ENCODE measurements at places on chromosomes 5 and 9.

- DNase-seq = no peak
Measured at GRCh38 chr9:128607642-128608350, 48.9 kb downstream of the DYNC2I2 start.

DNA sequence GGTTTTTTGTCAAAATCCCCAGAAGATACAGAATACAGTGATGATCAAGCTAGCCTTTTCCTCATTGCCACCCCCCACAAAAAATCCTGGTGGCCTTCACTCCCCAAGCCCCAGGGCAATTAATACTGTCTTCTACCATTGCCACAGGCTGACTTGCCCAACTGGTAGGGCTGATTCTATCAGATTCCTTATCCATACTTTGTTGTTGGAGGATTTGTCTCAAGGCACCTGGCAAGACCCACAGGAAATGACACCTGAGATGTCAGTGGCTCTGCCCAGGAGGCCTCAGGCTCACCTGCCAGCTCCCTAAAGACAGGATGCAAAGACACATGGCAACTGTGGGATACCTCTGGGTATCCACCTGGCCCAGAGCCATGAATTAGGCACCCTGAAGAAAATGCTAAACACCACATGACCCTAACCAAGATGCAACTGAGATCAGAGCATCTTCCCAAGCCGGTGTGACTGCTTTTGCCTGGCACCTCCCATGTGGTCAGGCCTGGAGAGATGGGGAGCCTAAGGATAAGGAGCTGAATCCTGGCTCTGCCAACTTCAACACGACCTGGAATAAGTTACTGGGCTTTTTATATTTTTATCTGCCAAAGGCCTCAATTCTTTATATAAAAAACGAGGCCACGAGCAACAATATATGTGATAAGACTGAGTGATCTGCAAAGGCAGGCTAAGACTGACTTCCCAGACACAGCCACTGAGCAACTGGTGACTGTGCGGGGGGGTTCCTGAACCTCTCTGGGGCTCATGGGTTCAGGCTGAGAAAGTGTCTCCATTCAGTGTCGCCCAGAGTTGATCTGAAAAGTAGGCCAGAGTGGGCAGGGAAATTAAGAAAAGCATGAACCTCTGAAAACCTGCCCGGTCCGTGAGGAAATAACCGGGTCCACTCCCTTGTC, 944 bp downstream of the ATOX1 start:
- peak; percentile 38 for DNase-seq

GRCh38 chr9:99274495-99274894, 52.4 kb downstream of the SEC61B start:
- no peak for DNase-seq

DNA sequence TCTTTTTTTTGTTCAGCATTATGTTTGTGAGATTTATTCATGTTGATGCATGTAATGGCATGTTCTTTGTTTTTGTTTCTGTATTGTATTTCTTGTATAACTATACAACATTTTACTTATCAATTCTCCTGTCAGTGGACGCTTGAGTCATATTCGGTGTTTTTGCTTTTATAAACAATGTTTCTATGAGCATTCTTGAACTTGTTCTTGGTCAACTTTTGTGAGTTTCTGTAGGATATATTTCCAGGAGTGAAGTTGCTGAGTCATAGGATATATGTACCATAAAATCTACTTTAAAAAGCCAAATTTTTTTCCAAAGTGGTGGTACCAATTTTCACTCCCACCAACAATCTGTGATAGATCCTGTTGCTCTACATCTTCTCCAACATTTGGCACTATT, 104.8 kb downstream of the VCAN start:
- DNase-seq = no peak

GRCh38 chr9:74803376-74804017, 84.2 kb downstream of the TRPM6 start:
- no peak for DNase-seq

DNA sequence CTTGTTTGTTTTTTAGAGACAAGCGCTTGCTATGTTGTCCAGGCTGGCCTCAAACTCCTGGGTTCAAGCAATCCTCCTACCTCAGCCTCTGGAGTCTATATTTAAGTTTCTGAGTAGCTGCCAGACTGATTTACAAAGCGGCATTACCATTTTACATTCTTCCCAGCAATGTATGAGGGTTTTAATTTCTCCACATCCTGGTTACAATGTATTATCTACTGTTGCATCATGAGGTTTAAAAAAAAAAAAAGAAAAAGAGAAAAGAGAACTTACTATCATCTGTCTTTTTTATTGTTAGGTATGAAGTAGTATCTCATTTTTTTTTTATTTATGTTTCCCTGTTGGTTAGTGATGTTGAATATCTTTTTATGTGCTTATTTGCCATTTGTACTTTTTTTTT, 18.9 kb upstream of the CLINT1 start:
- DNase-seq = no peak

DNA sequence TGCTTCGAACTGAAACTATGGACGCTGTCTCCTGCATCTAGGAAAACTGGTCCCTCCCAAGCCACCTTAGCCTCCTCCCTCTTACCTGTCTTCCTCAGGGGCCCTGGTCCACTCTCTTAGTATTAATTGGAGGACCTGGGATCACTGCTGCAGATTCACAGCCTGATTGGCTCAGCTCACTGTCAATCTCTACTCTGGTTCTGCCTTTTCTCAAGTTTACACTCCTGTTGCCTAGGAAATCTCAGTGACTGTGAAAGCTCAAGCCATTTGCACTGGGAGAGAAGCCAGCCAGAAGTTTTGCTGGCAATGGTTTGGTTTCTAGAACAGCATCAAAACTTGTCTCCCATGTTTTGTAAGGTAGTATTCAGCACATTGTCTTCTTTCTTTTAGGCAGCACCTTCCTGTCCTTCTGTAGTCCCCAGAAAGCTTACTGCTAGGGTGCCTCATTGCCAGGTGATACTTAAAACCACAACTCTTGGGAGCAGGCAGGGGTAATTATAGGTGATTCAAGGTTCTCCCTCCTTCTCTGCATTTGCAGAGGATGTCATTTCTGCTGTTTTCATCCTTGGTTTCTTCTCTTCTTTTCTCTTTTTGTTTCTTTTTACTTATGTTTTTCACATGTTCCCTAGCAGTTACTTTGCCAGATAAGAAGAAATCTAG, at the start of gene CAPSL:
Gene CAPSL, minus strand, starts transcription at position 55 of the 660 bp plus-strand sequence. CDS start 17,502 bp downstream, outside the sequence.
- DNase-seq = no peak

- no peak for DNase-seq
Measured at GRCh38 chr9:114995681-114996221, 65.4 kb upstream of the TNFSF8 start.

DNA sequence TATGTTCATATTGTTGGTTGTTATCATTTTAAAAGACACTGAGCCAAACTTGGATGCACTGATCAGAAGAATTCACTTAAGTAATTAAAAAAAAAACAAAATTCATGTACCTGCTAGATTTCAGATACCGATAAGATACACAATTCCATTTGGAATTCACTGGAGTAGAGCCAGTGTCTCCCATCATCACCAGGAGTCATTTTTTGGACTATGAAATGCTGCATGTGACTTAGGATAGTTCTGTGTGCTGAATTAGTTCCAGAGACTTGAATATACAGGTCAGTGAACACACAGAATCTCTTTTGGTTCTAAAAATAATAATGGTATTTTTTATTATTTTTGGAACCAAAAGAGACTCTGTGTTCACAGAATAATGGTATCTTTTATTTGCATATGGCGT, 482.6 kb upstream of the PIK3R1 start:
- DNase-seq = no peak

GRCh38 chr9:29575219-29575618, 2001.9 kb upstream of the C9orf72 start:
- no peak for DNase-seq

DNA sequence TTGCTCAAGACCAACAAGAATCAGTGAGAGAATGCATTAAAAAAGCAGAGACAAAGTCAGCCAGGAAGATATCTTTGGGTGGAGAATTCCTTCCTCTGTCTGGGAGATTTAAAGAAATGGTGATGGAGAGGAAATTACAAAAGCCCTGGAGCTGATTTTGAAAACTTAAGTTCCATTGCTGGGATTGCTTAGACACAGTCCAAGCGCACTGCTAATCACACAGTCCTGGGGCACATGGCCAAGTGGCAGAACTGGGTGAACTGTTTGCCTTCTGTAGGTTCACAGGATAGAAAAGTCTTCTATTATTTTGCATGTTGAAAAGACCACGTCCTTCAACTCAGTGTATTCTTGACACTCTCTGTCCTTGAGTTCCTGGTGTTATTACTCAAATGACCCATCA, 284.9 kb upstream of the FBXL7 start:
- no peak for DNase-seq

DNA sequence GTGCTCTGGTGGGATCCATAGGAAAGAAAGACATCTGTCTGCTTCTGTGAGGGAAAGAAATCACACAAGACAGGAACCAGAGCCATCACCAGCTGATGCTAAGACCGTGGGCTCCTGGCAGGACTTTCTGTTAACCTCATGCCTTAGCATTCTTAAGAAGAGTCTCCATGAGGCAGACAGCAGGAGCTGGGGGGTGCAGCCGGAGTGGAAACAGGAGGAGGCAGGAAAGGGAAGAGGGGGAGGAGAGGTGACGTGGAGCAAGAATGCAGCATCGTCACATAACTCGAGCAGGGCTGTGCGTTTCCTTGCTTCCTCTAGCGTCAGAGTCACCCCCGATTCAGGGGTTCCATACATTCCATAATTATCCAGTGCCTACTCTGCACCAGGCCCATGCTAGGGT, 53.6 kb downstream of the ERGIC1 start:
- no peak for DNase-seq

- DNase-seq = no peak
Measured at GRCh38 chr5:33297760-33298216, 143.0 kb upstream of the TARS1 start.

GRCh38 chr5:43389679-43390329, 22.4 kb downstream of the CCL28 start:
- peak; percentile 51 for DNase-seq

GRCh38 chr9:17878810-17879370, 300.0 kb downstream of the SH3GL2 start:
- DNase-seq = no peak

- no peak for DNase-seq
Measured at GRCh38 chr5:179486596-179487051, 63.7 kb upstream of the RUFY1 start.

GRCh38 chr5:168947212-168947868, 353.6 kb downstream of the SLIT3 start:
- DNase-seq = peak; percentile 59
